Activated CD8-positive, alpha-beta memory T cell treated with anti-CD3 and anti-CD28 coated beads for 1 hour (primary cell): ENCODE measurements at places on chromosomes 5 and 9.

- no peak for DNase-seq
These were observed at the start of gene HTR1A for GRCh38 chr5:63962279-63962678. Gene HTR1A (minus strand): TSS chr5:63962445. CDS start chr5:63961719, 726 bp downstream.

GRCh38 chr9:14342736-14343135 is 28.8 kb upstream of the NFIB start:
- no peak for DNase-seq

- no peak for DNase-seq
These were observed 50.7 kb downstream of the C7 start for GRCh38 chr5:40960037-40960436.

DNA sequence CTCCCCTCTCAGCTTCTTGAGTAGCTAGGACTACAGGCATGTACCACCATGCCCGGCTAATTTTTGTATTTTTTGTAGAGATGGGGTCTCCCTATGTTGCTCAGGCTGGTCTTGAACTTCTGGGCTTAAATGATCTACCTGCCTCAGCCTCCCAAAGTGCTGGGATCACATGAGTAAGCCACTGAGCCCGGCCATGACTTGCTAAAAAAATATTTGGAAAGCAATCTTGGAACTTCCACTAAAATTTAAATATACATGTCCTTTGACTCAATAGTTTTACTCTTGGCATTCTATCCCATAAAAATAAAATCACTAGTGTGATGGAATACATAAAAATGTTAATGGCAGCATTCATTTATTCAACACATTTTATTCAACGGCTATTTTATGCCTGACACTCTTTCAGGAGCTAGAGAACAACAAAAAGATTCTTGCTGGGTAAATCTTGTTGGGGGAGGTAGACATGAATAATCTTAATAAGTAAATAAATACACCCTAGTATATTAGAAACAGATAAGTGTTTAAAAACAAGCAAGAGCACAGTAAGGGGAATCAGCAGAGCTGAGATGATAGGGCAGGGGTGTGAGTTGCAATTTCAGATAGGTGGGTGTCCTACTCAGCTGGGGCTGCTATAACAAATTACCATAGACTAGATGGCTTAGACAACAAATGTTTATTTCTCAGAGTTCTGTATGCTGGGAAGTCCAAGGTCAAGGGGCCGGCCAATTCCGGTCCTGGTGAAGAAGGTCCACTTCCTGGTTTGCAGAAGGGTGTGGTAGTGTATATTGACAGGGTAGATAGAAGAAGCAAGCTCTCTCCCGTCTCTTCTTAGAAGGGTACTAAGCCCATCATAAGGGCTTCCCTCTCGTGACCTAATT is 50.7 kb downstream of the KCNV2 start:
- no peak for DNase-seq

GRCh38 chr5:101608322-101608721 is 687.8 kb downstream of the SLCO4C1 start:
- DNase-seq = no peak

DNA sequence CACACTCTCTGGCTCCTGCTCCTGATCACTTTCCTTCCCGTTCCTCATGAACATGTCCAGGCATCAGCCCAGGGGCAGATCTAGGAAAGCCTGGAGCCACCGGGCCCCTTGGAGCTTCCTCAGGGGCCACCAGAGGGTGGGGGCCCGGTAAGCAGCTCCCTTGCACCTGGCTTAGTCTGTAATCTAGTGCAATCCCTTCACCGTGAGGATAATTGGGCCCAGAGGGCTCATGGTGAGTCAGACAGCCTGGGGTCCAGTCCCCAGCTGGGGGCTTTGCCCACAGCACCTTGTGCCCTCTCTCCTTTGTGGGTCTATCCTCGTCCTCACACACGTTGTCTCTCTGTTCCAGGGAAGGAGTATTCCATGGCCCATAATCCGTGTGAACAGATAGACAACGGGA is 10.4 kb upstream of the ALDH1B1 start:
- no peak for DNase-seq

DNA sequence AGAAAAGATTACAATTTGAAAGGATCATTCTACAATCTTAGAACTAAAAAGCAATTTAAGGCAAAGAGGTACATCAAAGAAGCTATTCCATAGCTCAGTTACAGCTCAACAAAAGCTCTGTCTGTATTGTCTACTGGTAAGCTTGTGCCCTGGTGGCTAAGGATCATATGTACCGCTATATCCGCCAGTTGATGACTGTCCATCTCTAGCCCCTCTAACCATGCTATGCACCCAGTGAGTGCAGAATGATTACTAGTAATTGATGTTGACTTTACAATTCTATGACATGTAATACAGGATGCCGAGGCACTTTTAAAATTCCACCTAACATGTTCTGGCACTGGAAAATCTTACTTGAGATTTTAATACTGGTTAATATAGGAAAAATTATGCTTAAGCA is 13.1 kb downstream of the LOX start:
- no peak for DNase-seq

DNA sequence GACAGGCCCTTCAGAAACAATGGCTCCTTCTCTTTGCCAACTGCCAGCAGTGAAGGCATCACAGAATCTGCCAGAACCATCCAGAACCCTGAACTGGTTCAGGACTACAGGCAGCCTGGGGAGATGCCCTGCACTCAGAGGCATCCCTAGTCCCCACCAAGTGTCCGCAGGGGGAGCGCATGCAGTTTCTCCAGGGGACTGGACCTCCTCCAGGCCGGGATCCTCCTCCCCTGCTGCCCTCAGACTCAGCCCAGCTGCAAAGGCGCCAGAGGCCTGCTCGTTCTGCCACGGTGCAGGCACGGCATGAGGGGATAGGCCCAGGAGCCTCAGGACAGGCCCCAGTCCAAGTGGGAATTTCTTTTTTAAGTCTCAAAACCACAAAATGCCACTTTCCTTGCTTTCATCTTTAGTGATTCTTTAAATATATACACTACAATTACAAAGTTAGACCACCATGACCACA is 72.0 kb downstream of the SEMA4D start:
- DNase-seq = no peak

GRCh38 chr5:148177207-148177606 is 8.9 kb downstream of the SPINK14 start:
- DNase-seq = no peak

- DNase-seq = no peak
These were observed 51.2 kb downstream of the SGCD start for GRCh38 chr5:156378159-156378558.

DNA sequence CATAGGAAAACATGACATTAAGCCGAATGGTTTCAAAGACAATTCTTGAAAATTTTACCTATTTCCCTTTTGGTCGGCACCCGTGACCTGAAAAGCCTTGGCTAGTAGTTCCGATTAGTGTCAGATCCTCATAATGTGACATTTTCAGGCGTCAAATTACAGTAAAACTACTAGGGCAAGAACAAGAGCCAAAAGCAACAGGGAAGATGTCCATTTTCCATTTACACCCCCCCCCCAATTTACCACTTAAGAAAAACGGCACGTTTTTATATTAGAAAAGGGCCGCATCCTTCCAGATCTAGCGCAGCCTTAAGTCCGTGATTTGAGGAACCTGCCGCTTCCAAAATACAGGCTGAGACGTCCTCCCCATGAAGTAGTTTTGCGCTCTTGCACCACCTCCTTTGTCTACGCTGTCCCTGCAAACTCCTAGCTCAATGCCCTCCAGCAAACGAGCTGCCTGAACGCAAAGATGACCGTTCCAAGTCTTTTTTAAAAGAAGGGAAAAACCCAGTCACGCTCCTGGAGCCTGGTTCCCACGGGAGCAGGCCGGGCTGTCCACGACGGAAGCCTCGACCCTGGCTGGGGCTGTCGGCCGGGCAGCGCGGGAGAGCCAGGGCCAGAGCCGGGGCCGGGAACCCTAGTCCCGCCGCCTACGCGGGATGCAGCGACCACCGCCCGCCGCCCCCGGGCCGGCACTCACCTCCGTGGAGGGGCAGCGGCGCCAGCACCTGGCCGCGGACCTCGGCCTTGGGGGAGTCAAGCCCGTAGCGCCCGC is 616 bp downstream of the RNF130 start:
- no peak for DNase-seq

DNA sequence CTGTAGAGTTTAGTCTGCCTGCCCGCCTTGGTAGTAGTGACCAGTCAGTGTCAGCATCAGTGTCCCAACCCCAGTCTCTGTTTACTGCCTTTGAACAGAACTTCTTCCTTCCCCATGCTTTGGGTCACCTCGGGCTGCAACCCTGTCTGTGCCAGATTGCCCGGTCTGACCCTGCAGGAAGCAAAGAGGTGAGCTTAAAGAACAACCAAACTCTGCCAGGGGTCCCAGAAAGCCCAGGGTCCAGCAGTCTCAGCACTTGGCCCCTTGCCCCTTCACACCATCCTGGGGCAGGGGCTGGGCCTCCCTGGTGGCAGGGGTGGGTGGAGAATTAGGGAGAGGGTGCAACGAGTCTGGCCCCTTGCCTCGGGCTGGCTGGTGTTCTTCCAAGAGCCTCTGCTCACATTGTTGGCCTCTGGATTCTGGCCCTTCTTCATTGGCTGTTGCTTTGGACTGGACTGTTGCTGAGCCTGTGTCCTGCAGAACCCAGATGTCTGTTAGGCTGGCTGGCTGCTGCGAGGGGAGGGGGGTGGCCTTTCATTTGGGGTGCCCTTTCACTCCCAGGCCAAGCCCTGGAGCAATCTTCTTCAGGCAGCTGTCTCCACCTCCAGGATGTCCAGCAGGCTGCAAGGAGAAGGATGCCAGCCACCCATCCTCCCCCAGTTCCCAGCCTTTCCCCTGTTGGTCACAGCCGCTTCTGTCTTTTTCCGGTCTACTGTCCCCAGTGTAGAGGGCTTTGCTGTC is 51.2 kb downstream of the SAR1B start:
- no peak for DNase-seq

GRCh38 chr9:78525986-78526560 is 229.1 kb downstream of the PSAT1 start:
- no peak for DNase-seq

DNA sequence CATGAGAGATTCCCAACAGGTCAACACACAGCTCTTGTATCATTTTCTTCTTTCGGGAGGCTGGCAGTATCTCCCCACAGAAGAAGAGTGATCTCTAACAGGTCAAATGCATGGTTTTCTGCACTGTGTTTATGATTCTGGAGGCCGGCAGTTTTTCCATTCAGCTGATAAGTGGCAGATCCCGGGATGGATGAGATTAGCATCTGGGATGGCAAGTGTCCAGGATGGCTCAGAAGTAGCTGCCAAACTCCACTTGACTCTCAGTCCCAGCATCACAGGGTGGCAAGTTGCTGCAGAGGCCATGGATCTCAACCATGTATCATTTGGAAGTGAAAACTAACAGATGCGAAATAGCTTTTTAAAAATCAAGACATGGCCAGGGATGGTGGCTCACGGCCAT is 97.8 kb upstream of the SLC44A1 start:
- no peak for DNase-seq

GRCh38 chr9:121841771-121842611 is 190.6 kb downstream of the DAB2IP start:
- DNase-seq = no peak

DNA sequence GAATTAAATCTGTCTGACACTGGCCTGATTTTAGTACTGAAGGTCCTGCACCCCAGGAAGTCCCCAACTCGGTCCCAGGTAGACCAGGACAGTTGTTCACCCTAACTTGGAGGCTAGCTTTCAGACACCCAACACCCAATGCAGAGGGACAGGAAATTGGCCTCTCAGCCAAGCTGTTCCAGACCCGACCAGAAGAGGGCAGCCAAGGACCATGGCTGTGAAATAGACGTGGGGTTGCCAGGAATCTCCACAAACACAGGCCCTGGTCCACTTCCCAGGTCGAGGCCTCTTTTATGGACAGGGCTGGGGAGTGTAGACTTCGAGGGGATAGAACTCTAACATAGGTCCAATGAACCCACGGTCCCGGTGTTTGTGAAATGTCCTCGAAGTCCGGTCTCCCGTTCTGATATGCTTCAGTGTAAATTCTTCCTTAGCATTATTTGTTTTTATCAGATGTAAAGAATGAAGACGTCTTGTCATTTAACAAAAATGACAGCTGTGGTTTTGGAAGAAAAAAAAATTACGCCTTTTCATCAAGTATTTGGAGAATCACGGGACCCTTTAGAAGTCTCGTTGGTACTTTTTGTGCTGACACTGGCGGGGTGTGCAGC is 260.3 kb upstream of the ADAMTS16 start:
- DNase-seq = no peak

GRCh38 chr5:91645347-91645746 is 262.2 kb upstream of the ARRDC3 start:
- DNase-seq = no peak

DNA sequence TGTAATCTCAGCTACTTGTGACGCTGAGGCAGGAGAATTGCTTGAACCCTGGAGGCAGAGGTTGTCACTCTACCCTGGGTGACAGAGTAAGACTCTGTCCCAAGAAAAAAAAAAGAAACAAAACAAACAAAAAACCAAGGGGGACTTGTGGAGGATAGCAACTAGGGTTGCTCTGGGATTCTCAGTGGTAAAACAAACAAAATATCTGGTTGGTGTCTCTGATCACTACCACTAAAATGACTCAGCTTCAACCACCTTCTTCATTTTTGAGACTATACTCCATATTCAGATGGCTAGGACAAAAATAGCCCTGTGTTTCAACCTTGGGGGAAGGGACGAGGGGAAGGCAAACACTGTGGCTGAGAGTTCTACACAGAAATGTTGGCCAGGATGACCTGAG is 110.3 kb downstream of the ARRDC3 start:
- DNase-seq = no peak

GRCh38 chr9:135310134-135310533 is 169.4 kb upstream of the PPP1R26 start:
- DNase-seq = no peak

GRCh38 chr5:181232593-181232992 is 9.5 kb downstream of the TRIM41 start:
- DNase-seq = no peak

DNA sequence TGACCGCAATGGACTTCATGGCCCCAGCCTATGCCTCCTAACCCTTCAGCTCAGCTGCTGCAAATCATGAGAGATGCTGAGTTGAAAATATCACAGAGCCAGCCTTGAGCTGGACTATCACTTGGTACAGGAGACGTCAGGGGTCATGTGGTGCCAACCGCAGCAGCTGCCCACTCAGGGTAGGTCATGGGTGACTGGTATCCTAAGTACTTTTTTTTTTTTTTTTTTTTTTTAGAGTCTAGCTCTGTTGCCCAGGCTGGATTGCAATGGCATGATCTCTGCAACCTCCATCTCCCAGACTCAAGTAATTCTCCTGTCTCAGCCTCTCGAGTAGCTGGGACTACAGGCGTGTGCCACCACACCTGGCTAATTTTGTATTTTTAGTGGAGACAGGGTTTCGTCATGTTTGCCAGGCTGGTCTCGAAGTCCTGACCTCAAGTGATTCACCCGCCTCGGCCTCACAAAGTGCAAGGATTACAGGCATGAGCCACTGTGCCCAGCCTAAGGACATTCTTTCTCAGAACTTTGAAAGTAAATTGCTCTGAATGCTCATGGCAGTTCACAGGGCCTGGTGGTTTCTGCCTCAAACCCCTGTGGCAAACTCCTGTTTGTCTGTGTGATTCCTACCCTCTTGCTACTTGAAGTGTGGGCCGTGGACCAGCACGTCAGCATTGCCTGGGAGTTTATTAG is 21.3 kb downstream of the WWC1 start:
- no peak for DNase-seq

GRCh38 chr9:83972286-83972685 is 7.7 kb downstream of the HNRNPK start:
- no peak for DNase-seq
